ENCODE measurements at places on chromosomes 1 and 21.
A peak's percentile ranks its signal among the peaks of the same experiment; 100 is the strongest.

DNA sequence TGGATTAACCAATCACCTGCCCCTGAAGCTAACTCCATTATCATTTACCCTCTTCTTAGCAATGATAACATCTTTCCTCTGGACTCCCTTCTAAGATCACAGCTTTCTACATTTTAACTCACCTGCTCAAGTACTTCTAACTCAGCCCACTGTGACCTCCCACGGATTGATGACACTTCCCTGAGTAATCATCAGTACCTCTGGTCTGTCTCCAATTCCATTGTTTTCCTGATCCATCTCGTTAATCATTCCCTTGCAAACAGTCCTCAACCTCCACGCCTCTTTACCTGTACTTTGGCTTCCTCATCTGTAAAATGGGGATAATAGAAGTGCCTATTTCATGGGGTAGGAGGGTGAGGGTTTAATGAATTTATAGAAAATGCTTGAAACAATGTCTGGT, 195.3 kb upstream of the APP start:
- no peak for DNase-seq

DNA sequence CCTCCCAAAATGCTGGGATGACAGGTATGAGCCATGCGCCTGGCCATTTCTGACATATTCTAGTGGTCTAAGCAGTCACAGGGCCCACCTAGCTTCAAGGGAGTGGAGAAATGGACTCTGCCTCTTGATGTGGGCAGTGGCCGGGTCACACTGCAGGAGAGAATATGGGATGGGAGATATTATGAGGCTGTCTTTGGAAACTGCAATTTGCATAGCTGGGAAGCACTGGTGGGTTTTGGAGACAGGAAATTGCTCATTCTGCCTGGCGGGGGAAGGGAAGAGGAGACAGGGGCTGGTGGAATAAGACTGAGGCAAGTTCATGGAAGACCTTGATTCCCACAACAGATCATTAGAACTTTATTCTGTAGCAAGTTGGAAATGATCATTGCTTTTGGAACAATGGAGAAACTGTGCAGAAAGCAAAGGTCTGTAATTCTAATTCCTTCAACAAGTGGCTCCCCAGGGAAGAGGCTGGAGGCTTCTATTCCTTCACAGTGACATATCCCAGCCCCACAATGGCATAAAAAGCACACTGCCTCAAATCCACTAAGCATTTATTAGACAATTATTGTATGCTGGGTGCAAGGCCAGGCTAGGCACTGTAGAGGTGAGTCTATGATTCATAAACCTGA, 10.5 kb downstream of the NCMAP start:
- no peak for DNase-seq

DNA sequence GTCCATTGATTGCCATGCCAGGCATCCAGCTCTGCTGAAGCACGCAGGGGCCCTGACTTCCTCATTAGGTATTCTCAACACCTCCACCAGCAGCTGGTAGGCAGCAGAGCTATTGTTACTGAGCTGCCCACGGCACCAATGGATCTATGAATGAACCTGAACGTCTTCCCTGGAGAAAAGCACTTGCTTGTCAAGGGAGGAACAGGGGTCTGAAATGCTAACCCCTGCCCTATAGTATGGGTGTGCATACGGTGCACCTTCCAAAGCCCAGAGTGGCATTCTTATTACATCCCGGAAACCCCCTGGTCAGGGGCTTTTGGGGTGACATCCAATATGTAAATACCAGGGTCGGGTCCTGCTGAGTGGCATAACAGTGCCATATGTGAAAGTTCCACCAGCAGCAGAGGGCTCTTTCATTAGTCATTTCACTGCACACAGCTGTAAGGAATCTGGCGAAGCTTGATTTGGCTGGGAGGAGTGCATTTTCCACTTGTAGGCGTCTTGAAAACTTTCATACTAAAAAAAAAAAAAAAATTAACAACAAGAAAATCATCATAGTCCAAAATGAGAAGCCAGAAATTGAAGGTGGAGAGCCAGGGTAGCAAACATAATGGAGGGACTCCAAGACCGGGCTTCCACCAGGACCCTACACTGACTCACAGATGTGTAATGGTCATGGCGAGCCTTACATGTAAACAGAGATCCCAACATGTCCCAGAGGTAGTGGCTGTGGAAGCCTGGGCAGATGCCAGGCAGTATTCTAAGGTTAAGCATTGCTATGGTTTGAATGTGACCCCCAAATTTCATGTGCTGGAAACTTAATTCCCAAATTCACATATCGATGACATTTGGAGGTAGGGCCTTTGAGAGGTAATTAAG, 58.8 kb upstream of the PRDX6 start:
- no peak for DNase-seq

DNA sequence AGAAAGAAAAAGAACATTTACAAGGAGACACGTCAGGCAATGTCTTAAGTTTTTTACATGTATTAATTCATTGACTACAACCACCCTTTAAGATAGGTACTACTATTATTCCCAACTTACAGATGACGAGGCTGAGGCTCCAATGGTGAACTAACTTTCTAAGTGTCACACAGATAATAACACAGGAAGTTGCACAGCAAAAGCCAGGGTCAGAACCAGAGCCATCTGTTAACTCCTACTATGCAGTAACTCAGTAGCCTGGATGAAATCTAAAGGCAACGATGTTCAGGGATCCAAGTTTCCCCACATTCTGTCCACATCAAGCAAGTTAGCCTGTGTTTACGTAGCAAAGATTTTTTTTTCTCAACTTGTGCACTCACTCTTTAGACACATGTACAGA, 371.7 kb downstream of the PTPRC start:
- no peak for DNase-seq

- no peak for DNase-seq
These were observed 18.0 kb upstream of the ETV3L start for GRCh38 chr1:157117527-157118057.

GRCh38 chr1:91683598-91683951, 182.9 kb downstream of the CDC7 start:
- peak; percentile 52 for DNase-seq

DNA sequence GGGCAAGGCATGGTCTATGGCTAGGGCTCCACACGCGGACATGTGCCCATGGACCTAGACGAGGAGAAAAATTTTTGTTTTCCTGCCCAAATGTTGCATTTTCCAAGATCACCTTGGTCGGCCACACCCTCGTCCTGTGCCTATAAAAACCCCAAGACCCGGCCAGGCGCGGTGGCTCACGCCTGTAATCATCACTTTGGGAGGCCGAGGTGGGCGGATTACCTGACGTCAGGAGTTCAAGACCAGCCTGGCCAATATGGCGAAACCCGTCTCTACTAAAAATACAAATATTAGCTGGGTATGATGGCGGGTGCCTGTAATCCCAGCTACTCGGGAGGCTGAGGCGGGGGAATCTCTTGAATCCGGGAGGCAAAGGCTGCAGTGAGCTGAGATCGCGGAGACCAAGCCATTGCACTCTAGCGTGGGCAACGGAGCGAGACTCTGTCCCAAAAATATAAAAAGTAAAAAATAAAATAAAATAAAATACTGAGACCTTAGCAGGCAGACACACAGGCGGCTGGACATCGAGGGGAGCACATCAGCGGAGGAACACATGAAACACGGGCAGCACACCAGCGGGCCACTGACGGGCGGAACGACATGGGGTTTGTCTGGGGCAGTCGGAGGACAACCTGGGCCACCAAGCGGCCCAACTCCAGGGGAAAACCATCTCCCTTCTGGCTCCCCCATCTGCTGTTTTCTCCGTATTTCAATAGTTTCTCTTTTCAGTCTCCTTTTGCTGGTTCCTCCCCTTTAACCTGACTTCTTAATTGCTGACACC, 60.7 kb upstream of the TBX15 start:
- DNase-seq = no peak

- no peak for DNase-seq
These were observed 22.3 kb upstream of the LRP8 start for GRCh38 chr1:53349968-53350852.

DNA sequence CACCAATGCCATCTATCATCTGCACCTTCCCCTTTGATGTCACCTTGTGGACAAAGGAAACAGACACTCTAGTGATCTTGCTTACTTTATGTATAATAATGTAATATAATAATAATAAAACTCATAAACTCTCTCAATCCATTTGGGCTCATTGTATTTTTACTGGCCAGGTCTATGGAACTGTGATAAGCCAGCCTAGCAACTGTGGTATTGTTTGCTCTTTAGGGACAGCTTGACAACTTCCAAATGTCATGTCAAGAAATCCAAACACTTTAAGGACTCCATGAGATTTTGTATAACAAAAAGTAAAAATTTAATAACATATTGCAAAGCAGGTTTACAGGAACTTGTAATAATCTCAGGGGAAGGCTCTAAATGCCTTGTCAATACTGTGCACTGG, 1163.4 kb upstream of the TMPRSS15 start:
- DNase-seq = no peak

DNA sequence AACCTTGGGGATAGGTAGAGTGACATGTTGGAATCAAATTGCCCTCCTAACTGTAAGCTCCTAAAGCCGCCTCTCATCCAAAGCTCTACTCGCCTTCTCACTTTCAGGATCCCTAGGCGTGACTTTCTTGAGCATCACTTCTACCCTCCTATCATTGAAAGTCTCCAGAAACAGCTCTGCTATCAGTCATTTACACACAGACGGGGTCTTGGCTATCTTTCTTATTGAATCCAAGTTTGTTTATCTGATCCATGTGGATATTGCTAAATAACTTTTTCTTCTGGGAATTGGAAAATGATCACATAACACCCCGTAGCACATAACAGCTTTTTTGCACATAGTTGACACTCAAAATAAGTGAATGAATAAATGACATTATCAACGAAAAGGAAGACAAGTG, 216.4 kb upstream of the KIAA0040 start:
- DNase-seq = no peak

- no peak for DNase-seq
These were observed 1.9 kb downstream of the KCNQ4 start for GRCh38 chr1:40785446-40785845.

GRCh38 chr21:43687566-43688399, 28.4 kb downstream of the RRP1B start:
- no peak for DNase-seq

DNA sequence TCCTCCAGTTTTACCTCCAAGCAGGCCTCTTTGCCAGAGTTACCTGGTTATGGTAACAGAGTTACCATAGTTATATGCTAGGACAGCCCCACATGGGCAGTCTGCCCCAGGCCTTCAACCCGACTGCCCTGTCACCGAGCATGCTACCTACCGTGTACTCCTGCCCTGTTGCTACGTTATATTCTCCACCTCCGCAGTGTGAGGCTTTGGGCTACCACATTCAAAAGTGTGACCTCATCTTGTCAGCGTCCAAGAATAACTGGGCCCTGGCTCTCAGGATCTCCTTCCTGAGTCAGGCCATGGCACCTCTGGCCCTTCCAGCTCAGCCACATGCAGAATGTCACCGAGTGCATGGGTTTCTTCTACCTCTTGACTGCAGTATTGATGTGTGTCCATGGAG, 8.9 kb downstream of the MAPKAPK2 start:
- DNase-seq = no peak

- no peak for DNase-seq
These were observed 41.7 kb downstream of the ITPKB start for GRCh38 chr1:226697151-226697928.

GRCh38 chr1:26234644-26235370, 807 bp downstream of the CEP85 start:
- peak; percentile 61 for DNase-seq

GRCh38 chr1:6258675-6259074, 2.2 kb downstream of the GPR153 start:
- no peak for DNase-seq

- no peak for DNase-seq
These were observed 555 bp downstream of the PRPF38A start for GRCh38 chr1:52404975-52405338.

GRCh38 chr1:209076688-209077087, 506.8 kb upstream of the CAMK1G start:
- DNase-seq = peak; percentile 74

GRCh38 chr21:46356494-46357334, 32.8 kb downstream of the PCNT start:
- no peak for DNase-seq

DNA sequence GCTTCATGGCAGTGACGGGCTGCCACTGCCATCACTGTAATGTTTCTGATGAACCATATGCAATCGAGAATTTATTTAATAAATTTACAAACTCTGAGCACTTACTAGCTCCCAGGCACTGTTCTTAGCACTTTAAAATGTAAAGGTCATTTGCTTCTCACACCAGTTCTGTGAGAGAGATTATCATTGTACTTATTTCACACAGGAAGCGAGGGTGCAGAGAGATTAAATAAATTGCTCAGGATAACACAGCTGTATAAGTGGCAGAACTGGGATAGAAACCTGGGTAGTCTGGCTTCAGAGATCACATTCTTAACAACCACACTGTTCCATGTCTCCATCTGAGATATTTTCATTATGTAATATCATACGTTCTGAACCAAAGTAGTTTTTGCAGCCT, 119.9 kb downstream of the MAST2 start:
- no peak for DNase-seq

DNA sequence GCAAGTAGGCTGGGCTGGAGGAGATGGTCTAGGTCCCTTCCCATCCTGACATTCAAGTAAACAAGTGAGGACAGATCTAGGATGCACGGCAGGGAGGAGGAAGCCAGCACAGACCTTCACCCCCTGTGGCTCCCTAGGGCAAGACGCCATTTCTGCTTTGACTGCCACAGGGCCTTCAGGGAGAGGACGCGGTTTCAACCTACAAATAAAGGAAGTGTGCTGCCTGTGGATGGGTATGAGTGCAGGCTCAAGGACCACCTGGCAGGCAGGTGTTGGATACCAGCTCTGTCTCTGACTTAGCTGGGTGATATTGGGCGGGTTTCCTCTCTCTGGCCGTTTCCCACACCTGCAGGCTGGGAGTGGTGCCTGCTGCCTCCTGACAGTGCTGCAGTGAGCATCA, 16.2 kb downstream of the SLC2A1 start:
- DNase-seq = no peak

- no peak for DNase-seq
These were observed 40.9 kb upstream of the IKBKE start for GRCh38 chr1:206429421-206429820.

GRCh38 chr1:214840356-214840755, 237.4 kb downstream of the CENPF start:
- DNase-seq = no peak

GRCh38 chr1:16237343-16237830, 404 bp upstream of the CPLANE2 start:
- no peak for DNase-seq

GRCh38 chr1:109368464-109368863, 29.3 kb downstream of the SORT1 start:
- DNase-seq = peak; percentile 33

GRCh38 chr21:26389971-26390641, 183.0 kb downstream of the CYYR1 start:
- no peak for DNase-seq

GRCh38 chr21:18006691-18007090, 187.5 kb upstream of the C21orf91 start:
- DNase-seq = no peak

DNA sequence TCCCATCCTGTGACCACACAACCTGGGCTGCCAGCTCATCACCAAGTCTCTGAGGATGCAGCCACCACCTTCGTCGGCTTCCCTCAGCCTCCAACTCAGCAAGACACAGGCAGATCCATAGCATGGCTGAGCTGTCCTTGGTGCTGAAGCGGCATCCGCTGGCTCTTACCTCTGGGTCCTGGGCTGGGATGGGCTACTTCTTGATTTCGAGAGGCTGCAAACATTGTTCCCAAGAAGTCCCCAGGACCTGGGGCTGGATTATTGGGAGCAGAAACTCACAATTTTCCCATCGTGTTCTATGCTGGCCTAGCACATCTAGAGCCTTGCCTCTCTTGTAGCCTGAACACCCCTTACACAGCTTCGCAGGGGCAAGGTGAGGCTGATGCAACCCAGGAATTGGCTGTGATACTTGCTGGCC, 24.9 kb upstream of the C1QA start:
- DNase-seq = peak; percentile 90

GRCh38 chr1:210828996-210829596, 304.9 kb downstream of the KCNH1 start:
- DNase-seq = no peak

All from GM23338 (cell line).